ENCODE measurements at places on chromosomes 2 and 18. TPM values are rescaled to one million over a fixed set of nuclear protein-coding genes. Genes with fewer than 3 reads are reported as not detected.

DNA sequence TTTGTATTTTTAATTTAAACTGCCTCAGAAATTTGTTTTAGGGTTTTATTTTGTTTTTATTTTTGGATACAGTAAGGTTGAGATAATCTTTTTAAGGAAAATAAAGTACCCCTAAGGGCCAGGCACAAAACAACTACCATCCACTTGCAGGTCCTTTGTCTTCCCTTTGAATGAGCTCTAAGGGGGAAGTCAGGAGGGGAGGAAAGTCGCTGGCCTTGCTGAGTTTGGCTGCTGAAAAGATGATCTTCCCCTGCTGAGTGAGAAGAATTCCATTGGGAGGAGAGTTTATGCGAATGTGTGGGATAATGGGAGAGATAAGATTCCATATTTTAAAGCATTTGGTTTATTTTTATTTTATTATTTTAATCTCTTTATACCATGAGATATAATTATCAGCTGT lies 100.7 kb downstream of the ARHGAP15 start:
- DNase-seq, result no peak

- DNase-seq, result no peak
Measured at GRCh38 chr2:10149635-10150034, 27.1 kb downstream of the RRM2 start.

DNA sequence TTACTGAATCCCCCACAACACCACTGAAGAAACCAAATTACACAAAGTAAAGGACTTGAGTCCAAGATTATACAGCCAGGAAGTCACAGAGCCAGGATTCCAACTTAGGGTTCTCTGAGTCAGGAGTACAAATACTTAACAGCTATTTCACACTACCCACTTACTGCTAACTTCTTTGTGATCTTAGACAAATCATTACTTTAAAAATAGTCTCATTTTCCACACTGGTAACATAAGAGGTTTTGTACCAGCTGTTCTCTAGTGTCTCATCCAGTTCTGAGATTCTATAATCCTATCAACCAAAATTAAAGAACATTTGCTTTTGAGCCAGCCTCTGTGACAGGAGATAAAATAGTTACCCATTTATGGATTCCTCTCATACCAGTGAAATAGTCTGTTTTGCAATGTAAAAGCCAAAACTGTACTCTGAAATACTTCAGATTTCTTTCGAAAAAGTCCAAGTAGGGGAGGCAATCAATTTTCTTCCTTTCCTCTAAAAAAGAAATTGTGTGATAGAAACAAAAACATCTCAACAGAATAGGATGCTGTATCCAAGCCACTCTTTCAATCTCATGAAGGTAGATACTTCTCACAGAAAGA lies 157.6 kb downstream of the LRATD1 start:
- no peak for DNase-seq

GRCh38 chr2:176395273-176395854 lies 126.1 kb downstream of the MTX2 start:
- DNase-seq, result no peak

- DNase-seq, result no peak
Measured at GRCh38 chr2:76641506-76641905, 880.7 kb downstream of the LRRTM4 start.

DNA sequence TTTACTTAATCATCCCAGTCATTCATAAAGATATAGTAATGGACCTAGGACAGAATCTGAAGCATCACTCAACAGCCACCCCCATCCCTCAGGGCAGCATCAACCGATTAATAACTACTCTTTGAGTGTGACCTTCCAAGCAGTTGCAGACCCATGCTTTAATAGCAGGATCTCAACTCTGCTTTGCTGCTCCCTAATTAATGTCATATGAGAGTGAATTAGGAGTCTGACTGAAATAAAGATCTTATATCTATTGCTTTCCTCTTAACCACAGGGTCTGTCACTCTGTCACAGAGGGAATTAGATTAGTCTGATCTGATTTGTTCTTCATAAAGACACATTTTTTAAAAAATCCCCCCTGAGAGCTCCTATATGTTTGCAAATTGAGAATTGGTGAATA lies 46.1 kb upstream of the LRP1B start:
- DNase-seq, result no peak

GRCh38 chr18:47174545-47175116 lies 1.5 kb downstream of the IER3IP1 start:
- DNase-seq, result no peak

- no peak for DNase-seq
Measured at GRCh38 chr18:35121531-35121930, 80.3 kb downstream of the MAPRE2 start.

DNA sequence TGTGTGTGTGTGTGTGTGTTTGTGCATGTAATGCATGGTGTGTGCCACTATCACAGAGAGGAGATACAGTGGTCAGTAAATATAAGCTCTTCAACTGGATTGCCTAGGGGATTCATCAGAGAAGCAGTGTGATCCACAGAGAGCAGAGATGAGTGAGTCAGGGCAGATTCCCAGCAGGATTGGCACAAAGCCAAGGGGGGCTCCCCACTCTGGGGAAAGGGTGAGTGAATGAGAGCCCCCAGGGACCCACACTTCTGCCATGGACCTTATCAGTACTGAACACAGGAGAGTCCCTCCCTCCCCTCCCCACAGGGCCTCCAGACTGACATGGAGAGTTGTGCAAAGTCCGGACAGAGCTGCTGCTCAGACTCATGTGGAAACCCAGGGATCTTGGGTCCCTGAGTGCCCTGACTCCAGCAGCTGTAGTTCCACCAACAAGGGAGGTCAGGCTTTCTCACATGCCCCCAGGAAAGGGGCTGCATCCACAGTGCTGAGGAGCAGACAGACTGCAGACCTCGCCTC lies 748.8 kb downstream of the NR4A2 start:
- DNase-seq, result no peak

GRCh38 chr2:101718993-101719571 lies 21.6 kb downstream of the MAP4K4 start:
- DNase-seq, result no peak

GRCh38 chr18:34971313-34971712 lies 69.9 kb upstream of the MAPRE2 start:
- no peak for DNase-seq

DNA sequence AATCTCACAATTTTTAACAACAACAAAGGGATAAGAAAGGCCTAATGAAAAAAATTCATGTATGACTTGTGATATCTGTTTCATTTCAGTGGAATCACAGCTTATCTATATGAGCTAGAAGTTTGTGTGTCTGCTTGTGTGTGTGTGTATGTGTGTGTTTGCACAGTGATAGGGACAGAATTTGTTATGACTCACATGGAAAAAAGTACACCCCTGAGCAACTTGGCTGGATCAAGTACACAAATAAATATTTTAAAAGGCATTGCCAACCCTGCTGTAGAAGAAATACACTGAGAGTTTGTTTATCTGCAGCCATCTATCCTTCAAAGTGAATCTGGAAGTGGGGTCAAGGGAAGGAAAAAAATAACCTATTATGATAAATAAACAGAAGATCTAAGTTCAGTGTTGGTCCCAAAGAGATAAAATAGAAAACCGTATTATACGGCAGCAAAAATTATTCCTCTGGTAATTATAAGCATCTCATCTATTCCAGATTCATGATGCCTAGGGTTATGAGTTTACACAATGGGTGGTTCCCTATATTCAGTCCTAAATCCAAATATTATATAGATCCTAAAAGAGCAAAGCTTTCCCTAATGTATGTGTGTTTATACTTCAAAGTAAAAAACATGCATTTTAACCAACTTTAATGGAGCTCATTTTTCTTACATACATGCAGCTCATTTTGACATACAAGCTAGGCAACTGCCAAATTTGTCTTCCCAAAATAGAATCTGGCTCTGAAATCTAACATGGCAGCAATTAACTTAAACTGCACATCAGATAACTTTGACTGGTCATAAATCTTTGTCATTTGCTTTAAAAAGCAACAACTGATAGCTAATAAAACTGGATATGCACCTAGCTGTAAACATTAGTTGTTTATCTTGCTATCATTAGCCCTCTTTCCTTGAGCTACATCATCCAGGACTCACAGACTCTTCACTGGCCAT lies 420.6 kb downstream of the IRS1 start:
- no peak for DNase-seq

- DNase-seq, result no peak
Measured at GRCh38 chr2:59594671-59595222, 958.7 kb downstream of the BCL11A start.

- DNase-seq, result no peak
Measured at GRCh38 chr2:170817093-170818035, 677 bp downstream of the GAD1 start.

GRCh38 chr18:45151645-45152044 lies 463.6 kb upstream of the SLC14A2 start:
- no peak for DNase-seq

The MBD5 gene
- total RNA-seq, result 33.7 TPM

The NGEF gene
- total RNA-seq, result not detected

The IER3IP1 gene
- total RNA-seq, result 10.3 TPM

The ZAP70 gene
- total RNA-seq, result 1.7 TPM

The RFX8 gene
- not detected for total RNA-seq

The RTKN gene
- 21.4 TPM for total RNA-seq

The EVX2 gene
- total RNA-seq, result not detected

The UBXN2A gene
- 20.5 TPM for total RNA-seq

The PSMA8 gene
- total RNA-seq, result 0.20 TPM

Data from left ventricle myocardium superior (tissue), 1 donor.